Hepatic stellate cell (primary cell): ENCODE measurements at places on chromosomes 2 and 18.

DNA sequence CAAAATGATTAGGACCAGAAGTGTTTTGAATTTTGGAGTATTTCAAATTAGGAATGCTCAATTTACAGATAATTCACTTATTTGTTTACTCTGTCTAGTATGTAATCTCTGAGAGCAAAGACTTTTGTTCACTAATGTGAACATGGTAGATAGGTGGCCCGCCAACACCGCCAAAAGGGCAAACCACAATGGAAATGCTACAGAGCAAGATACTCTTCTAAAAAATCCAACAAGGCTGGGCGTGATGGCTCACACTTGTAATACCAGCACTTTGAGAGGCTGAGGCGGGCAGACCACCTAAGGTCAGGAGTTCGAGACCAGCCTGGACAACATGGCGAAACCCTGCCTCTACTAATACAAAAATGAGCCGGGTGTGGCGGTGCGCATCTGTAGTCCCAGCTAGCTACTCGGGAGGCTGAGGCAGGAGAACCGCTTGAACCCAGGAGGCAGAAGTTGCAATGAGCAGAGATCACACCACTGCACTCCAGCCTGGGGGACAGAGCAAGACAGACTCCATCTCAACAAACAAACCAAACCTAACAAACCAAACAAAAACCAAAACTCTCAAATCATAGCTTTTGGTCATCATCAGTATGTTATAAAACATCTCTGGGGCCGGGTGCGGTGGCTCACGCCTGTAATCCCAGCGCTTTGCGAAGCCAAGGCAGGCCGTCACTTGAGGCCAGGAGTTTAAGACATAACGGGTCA is 2.4 kb downstream of the CCT4 start:
- DNase-seq: no peak

- DNase-seq: no peak
Measured at GRCh38 chr18:65737471-65737955, 13.3 kb upstream of the CDH7 start.

GRCh38 chr2:120754067-120754960 is 18.6 kb downstream of the GLI2 start:
- DNase-seq: no peak

DNA sequence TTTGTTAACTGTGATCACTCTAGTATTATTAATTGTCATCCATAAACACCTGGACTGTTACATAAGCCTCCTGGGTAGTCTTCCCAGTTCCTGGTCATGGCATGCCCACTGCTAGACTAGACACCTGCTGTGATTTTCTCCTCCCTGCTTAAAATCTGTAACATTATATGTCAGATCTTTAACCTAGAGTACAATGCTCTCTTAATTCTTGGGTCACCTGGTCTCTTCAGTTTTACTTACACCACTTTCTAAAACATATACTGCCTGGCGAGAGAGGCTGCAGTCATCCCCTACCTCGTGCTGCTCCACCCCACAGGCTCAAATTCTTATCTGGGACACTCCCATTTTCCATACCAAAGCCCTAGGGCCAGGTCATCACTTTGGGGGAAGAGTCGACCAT is 161.3 kb downstream of the CDH2 start:
- no peak for DNase-seq

- DNase-seq: peak; percentile 76
Measured at GRCh38 chr2:98457045-98457696, 12.5 kb downstream of the INPP4A start.

DNA sequence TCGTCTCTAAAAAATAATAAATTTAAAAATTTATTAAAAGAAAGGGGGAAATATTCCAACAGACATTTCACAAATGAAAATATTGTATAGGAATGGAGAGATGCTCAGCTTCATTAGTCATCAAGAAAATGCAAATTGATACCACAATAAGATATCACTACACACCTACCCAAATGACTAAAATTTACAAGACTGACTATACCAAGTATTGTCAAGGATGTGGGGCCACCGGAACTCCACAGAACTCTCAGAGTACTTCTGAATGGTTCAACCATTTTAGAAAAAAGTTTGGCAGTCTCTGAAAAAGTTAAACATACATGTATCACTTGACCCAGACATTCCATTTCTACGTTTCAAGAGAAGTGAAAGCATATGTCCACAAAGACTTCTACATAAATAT is 163.4 kb downstream of the EHBP1 start:
- DNase-seq: no peak

- DNase-seq: no peak
Measured at GRCh38 chr2:200655918-200656580, 70.2 kb downstream of the AOX1 start.

DNA sequence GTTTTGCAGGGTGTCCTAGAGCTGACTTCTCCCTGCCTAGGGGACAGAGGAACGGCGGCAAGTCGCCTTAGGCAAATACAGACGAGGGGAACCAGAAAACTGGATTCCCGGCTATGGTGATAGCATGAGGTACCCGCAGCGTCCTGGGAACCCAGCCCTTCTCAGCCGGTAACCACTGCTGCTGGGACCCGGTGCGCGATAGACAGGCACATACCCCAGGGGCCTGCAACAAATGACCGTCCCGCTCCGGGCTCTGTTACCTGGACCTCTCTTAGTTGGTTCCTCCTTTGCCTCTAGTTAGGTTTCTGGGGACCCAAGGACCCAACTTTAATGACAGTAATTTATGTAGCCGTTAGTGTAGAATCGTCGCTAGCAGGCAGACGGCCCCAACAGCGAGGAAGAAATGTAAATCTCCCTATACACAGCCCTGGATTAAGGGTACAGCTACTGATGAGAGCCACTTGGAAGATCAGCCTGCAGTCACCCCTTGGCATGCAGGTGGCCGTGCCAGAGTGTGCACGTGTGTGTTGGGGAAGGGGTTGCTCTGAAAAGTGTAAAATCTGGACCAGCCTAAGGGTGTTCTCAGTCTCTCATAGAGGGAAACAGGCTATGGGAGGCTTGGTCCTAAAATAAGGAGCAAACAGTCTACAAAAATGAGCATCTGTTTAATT is 819 bp upstream of the SERPINE2 start:
- no peak for DNase-seq

GRCh38 chr18:62808123-62808522 is 92.8 kb downstream of the PHLPP1 start:
- no peak for DNase-seq

- no peak for DNase-seq
Measured at GRCh38 chr2:58645017-58645416, 403.9 kb upstream of the FANCL start.

GRCh38 chr18:55477499-55477859 is 110.5 kb downstream of the TCF4 start:
- DNase-seq: peak; percentile 29

- DNase-seq: no peak
Measured at GRCh38 chr18:57243624-57244179, 96.8 kb downstream of the BOD1L2 start.

DNA sequence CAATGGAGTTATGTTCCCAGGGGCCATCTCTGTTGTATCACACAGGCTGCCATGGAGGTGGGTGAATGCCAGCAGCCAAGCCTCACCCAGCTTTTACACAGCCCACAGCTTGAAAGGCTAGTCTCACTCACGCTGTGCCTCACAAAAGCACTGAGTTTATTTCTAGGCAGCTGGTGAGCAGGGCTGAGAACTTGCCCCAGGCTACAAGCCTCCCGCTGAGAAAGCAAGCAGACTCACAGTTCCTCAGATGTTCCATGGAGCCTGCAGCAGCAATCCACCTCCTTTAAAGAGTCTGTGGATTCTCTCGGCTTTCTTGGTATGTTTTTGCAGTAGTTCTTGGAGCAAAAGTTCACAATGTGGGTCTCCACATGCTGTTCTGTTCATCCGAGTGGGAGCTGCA is 40.9 kb upstream of the ALKAL2 start:
- no peak for DNase-seq

- no peak for DNase-seq
Measured at GRCh38 chr2:25310965-25311864, 30.5 kb downstream of the DNMT3A start.

- DNase-seq: no peak
Measured at GRCh38 chr18:46293742-46294181, 189.6 kb downstream of the HAUS1 start.

GRCh38 chr2:241126771-241127202 is 22.5 kb downstream of the PASK start:
- DNase-seq: no peak

DNA sequence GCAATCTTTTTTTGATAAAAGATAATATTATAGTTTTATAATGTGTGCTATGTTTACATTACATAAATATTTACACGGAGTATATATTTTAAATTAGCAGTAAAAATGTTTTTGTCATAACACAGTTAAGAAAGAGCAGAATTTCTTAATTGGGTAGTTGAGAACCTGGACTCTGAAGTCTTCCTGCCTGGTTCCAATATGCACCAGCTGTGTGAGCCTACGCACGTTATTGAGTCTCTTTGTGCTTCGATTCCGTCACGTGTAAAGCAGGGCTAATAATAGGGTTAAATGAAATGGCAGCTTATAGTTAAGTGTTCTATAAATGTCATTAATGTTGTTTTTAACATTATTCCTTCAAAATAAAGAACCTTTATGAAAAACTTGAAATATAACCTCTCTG is 1.2 kb upstream of the CCDC88A start:
- DNase-seq: no peak

DNA sequence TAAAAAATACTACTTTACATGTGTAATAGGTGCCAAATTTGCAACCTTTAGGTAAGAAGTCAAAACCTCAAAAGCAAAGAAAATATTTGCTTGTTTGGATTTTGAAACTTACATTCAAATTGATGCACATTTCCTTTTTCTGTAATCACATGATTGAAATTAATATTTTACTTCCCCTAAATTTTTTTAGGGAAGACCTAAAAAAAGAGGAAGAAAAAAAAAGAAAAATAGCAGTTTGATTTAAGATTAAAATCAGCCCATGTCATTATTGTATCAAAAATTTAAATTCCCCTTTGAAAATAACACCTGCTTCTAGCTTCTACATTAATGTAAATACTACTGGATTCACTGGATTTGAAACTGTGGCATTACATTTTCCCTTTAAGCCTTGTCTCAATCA is 68.2 kb upstream of the STON1 start:
- DNase-seq: no peak

- DNase-seq: peak; percentile 42
Measured at GRCh38 chr18:12409469-12409868, 1.7 kb downstream of the PRELID3A start.

DNA sequence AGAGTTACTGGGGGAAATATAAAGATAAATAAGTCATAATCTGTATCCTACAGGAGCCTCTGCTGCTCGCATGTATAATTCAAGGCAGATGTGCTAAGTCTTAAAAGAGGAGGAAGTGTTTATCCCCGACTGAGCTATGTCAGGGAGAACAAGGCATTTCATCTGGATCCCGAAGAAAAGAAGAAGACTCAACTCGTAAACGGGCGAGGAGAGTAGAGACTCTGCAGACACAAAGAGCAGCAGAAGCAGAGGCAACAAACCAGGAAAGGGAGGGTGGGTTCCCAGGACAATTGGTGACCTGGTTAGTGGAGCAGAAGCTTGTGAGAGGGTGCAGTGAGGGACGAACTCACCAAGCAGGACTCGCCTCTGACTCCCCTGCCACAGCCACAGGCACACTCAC is 368.6 kb downstream of the EIPR1 start:
- DNase-seq: no peak

GRCh38 chr2:30209227-30209626 is 22.1 kb upstream of the LBH start:
- no peak for DNase-seq

- no peak for DNase-seq
Measured at GRCh38 chr2:227629435-227629834, 12.1 kb downstream of the SCYGR4 start.

DNA sequence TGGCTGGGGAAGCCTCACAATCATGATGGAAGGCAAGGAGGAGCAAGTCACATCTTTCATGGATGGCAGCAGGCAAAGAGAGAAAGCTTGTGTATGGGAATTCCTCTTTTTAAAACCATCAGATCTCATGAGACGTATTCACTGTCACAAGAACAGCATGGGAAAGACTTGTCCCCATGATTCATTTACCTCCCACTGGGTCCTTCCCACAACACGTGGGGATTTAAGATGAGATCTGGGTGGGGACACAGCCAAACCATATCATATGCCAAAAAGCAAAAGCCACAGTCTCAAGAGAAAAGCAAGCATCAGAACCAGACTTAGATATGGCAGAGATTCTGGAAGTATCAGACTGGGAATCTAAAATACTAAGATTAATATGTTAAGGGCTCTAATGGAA is 30.0 kb upstream of the SCRN3 start:
- DNase-seq: no peak

DNA sequence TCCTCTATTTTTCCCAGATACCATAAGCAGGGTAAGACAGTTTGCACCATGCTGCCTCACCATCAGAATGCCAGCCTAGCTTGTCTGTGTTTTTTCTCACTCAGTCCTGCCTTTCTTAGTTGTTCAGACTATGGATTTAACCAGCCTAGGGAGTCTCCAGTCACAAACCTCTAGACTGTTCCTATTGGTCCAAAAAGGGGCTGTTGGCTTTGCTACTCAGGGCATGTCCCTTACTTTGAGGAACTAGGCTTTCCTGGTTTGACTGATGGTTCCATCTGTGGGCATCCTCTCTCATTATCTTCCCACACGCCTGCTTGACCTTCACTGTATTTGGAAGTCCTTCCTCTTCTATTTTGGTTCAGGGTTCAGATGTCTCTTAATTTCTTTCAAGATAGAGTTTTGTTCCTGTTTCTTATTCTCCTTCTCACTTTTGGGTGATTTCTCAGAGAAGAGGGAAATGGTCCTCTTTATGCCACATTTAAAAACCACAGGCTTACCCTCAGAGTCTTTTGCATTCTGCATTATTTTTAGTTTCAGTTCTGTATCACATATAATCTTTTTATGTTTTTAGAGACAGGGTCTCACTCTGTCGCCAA is 31.3 kb upstream of the TMEM131 start:
- DNase-seq: no peak

DNA sequence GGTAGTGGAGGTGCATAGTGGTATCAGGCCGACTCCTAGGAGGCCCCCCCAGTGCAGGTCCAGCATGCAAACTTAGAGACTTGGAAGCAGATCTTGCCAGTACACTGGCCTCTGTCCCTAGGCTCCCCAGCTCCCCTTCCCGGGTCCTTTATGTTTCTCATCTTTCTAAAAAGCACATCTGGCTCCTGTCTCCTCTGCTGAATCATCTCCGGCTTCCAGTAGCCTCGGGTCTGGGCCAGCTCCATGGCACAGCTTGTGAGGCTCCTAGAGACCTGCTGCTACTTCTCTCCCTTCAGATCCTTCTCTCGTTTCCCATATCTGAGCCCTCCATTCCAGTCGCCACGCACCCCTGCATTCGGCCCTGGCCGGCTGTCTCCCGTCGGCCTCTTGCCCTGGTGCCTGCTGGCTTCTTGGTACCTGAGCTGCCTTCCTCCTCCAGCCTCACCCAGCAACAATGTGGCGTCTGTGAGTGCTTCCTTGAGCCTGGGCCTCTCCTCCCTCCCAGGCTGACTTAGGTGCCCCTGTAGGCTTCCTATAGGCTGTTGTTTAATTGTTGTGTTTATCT is 6.6 kb downstream of the TRAF3IP1 start:
- DNase-seq: no peak

- no peak for DNase-seq
Measured at GRCh38 chr2:70133491-70134322, 46.4 kb downstream of the PCBP1 start.
